ENCODE measurements at places on chromosomes 5 and 9. TPM values are rescaled to one million over a fixed set of nuclear protein-coding genes. Genes with fewer than 3 reads are reported as not detected.

The ANKRD33B gene
- 4.8 TPM for total RNA-seq

The SIGMAR1 gene
- total RNA-seq: 33.3 TPM

The WDR41 gene
- total RNA-seq: 40.3 TPM

The GADD45G gene
- 107 TPM for total RNA-seq

The PRKACG gene
- not detected for total RNA-seq

The TRIM7 gene
- 9.0 TPM for total RNA-seq

The CHSY3 gene
- total RNA-seq: 1.9 TPM

The FIBCD1 gene
- 1.0 TPM for total RNA-seq

The TMEM8B gene
- 15.6 TPM for total RNA-seq

The TEX48 gene
- total RNA-seq: not detected

The ORM2 gene
- 1.6 TPM for total RNA-seq

The PCDHGA1 gene
- total RNA-seq: 1.4 TPM

The SMIM33 gene
- total RNA-seq: not detected

The EGFLAM gene
- total RNA-seq: 9.9 TPM

The SHC3 gene
- total RNA-seq: 1.5 TPM
